ENCODE measurements at places on chromosomes 16 and 17.

DNA sequence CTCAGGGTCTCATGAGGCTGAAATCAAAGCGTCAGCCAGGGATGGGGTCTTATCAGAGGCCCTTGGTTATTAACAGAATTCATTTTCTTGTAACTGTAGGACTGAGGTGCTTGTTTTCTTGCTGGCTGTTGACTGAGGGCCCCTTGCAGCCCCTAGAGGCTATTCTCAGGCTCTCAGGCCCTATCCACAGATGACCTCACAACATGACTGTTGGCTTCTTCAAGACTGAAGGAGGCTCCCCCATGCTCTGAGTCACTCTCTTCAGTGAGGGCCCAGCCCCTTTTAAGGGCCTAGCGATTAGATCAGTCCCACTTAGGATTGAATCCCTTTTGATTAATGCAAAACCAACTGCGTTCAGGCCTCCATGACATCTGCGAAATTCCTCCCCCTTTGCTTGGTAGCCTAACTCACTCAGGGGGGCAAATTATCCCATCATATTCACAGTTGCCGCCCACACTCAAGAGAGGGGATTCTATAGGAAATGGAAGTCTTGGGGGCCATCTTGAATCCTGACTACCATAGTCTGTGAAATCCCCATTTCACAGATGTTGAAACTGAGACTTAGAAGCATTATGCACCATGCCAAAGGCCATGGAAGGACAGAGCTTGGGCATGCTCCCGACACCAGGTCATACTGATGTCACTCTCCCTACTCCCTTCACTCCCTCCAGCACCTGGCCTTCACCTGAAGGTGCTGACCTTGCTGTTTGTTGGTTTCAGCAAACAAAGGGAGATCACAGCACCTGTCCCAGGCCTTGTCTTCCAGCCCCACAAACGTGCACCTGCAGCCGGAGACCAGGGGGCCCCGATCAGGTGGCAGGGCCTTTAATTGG, 592.3 kb downstream of the MAF start:
- DNase-seq = peak; percentile 27

DNA sequence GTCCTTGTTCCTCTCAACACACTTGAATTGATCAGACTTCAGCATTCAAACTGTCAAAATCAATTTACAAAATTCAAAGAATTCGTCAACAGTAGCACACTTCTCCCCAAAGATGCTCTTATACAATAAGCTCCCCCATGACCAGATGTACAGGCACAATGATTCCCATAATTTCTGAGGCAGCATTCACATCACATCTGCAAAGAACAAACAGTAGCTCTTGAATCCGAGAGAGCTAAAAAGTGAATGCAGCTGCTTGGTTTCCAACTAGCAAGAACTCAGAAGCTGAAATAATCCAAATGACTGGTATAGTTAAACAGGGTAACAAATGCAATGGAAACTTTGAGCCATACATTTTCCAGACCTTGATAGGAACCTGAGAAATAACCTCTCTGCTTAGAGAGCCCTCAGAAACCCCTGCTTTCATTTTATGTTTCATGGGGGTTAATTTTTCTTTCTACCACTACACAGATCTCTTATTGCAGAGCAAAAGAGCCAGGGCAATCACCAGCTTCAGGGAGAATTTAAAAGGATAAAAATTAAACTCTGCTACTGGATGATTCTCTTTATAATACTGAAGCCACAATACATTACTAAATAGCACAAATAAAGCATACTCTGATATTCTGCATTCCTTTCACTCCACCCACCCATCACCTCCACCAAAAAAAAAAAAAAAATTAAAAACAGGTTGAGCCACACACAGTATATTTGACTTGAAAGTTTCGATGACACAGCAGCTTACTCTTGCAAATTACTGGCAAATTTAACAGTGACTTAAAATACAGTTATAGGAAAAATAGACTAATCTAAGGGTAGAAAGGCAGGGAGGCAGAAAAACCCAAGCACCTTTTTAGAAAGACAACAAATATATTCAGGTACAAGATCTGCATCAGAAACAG, 23.1 kb upstream of the TMEM97 start:
- no peak for DNase-seq

DNA sequence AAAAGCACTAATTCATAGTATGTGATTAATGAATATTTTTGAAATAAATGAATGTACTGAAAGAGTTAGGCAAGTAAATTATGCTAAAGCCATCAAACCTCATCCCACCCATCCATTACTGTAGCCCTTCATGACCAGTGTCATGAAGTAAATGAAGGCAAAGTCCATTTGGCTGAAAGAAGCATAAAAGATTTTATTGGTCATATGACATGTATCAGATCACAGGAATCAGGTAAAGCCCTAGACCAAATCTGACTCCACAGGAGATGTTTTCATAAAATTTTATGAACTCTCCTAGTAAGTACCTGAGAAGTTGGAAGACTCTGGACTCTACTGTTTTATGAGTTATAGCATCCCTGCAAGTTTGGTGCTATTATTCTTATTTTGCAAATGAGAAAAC, 213.5 kb downstream of the TMEM114 start:
- no peak for DNase-seq

DNA sequence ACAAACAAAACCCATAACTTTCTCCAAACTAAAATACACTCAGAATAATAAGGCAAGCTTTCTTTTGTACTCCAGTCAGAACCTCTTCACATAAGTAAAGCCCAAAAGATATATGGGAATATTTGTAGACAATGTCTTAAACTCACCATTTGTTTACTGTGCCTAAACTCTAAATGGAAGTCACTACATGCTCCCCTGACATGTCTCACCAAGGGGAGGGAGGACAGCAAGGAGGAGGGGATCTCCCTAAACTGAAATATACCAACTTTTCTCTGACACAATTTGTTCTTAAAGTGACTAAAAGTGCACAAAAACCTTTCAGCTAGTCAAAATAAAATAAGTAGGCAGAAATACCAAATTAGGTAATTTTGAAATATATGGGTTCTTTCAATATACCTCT, 38.5 kb downstream of the GRB7 start:
- no peak for DNase-seq

DNA sequence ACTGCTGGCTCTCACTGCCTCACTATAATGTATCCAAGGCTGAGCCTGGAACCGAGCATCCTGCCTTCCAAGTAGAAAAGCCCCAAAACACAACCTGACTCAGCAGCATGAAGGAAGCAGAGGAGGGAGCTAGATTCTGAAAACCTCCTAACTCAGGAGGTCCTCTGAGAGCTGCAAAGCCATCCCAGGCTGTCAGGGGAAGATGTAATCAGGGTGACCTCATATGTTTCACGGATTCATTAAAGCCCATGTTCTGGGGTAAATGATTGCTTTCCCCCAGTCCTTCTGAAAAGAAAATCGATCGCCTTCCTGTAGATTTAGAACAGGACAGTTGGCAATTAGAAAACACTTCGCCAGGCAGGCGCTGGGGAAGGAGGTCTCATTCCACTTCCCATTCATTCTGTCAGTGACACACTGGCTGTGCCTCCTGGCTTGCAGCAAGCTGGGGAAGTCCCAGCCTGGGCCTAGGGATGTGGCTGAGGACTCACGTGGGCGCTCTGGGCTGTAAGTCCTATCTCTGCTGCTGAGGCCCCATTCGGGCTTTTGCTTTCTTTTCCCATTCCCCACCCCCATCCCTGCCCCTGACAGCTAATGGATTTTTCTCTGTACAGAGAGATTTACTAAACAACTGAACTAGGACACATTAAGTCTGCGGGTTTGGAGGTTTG, 75.7 kb upstream of the TMEM132E start:
- DNase-seq = no peak

DNA sequence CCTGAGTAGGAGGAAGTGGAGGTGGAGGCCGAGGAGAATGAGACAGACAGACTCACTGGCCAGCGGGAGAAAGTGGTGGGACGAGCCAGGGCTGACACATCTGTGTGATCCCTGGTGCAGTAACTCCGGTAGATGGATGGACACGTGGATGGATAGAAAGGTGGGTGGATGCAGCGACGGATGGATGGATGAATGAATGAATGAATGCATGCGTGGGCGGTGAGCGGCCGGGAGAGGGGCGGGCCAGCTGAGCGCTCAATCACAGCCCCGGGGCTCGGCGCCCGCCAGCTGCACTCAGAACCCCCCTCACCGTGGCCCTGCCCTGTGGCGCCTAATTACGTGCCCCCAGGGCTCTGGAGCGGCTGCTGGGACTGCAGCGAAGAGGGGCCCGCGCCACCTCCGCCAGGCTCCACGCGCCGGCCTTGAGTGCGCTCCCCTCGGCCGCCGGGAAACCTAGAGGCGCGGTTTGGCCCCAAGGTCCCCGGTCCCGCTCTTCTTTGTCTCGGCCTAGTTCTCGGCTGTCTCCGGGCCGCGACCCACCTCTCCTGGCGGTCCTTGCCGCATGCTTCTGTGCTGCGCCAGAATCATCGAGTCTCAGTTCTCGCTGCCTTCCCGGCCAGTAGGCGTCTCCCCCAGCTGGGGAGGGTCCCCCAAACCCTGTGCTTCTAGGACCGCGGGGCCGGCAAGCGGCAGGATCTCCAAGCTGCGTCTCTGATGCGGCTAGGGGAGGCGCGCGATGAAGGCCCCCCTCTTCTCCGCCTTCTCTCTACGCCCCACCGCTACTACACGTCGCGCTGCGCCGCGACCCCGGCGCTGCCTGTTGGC, 41.0 kb downstream of the RAI1 start:
- DNase-seq = no peak

DNA sequence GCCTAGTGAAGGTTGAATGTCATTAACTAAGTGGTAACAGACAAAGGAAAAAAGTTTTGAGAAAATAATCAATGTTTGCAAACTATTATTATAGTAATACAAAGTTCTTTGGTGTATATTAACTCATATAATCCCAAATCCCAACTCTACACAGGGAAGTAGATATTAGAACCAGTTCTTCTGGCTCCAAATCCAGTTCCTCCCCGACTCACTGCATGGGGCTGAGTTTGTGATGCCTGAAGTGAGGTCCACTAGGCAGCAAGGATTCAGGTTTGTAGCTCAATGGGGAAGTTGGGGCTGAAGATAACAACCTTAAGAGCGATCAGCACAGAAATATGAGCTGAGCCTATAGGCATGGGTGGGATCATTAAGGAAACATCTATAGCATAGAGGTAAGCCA, 5.6 kb upstream of the SYNRG start:
- DNase-seq = no peak

- no peak for DNase-seq
These were observed 29.7 kb downstream of the SLC5A11 start for GRCh38 chr16:24875466-24875865.

- DNase-seq = no peak
These were observed 505.4 kb upstream of the C16orf82 start for GRCh38 chr16:26561303-26561702.

DNA sequence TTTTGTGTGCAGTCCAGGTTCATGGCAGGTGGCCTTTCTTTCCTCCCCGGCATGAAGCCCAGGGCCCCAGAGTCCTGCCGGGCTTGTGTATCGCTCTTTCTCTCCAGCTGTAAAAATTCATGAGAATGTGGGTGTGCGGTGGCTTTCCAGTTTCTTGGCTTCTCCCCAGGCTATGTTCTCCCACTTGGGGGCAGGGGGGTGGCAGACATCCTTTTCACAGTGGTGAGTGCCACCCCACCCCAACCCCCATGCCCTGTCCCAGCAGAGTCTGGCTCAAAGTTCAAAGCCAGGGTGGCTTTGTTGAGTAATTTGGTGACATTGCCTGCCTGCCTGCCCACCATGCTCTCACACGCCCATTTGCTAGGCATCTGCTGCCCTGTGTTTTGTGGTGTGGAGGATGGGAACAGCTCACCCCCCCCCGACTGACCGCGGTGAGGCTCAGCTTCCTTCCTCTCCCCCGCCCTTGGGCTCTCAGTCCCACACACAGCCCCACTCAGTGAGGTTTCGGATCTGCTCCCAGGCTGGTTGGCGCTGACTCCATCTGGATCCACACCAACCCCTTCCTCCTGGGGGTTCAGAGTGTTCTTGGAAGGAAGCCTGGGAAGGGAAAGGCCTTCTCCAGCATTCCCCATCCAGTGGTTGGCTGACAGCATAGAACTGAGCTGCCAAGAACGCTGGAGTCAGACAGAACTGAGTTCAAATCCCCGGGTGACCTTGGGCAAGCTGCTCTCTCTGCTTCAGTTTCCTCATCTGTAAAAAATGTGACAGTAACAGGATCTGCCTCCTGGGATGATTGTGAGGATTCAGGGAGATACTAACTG, 36.0 kb downstream of the CHD9 start:
- DNase-seq = no peak

- DNase-seq = no peak
These were observed 2.2 kb downstream of the LDHD start for GRCh38 chr16:75114179-75114945.

DNA sequence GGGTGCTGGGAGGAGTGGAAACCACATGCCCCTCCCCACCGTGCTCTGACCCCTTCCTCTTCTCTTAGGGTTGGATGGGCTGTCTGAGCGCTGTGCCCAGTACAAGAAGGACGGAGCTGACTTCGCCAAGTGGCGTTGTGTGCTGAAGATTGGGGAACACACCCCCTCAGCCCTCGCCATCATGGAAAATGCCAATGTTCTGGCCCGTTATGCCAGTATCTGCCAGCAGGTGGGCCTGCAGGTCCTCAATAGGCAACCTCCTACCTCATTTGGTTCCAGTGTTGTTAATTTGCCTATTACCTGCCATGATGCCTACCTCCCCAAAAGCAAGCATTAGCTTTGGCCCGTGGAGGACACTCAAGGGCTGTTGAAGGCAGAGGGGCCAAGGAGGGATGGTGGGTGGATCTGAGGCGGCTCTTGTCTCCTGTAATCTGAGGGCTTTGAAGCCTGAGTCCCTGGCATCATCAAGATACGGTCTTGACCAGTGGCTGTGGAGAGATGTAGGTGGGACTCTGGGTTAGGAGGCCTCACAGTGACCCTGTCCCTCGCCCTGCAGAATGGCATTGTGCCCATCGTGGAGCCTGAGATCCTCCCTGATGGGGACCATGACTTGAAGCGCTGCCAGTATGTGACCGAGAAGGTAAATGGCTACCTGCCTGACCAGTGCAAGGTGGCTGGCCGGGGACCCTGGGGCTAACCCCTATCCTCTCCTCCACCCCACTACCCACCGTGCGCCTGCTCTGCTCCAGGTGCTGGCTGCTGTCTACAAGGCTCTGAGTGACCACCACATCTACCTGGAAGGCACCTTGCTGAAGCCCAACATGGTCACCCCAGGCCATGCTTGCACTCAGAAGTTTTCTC, 3.4 kb downstream of the ALDOA start:
- DNase-seq = peak; percentile 61

- no peak for DNase-seq
These were observed 3.9 kb upstream of the CRYBA1 start for GRCh38 chr17:29242790-29243189.

GRCh38 chr16:35523991-35524390, 2064.6 kb downstream of the TP53TG3F start:
- DNase-seq = no peak
